ENCODE measurements at places on chromosomes 1 and 21. TPM values are rescaled to one million over a fixed set of nuclear protein-coding genes. Genes with fewer than 3 reads are reported as not detected.

DNA sequence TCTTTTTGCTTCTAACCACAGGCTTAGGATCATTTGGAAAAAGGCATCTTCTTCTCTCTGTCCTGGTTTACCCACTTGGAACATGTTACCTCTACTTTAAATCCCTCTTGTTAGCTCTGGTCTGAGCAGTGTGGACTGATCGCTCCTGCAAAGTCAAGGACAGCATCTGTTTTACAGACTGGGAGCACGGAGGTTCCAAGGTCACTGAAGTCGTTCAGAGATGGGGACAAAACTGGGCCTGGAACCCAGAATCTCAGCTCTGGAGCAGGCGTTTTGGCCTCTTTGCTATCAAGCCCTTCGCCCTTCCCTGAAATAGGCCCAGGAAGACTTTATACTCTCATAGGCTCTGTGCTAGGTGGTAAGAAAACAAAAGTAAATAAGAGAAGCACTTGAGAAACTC, 11.3 kb upstream of the MUTYH start:
- peaks cover 24% of the 10 kb centered on the region for H3K4me1 ChIP-seq
- H3K4me3 ChIP-seq, result no peak overlapping the region
- no peaks in the 10 kb centered on the region for H3K36me3 ChIP-seq
- no peak overlapping the region for H3K27ac ChIP-seq
- H3K27me3 ChIP-seq, result no peaks in the 10 kb centered on the region

GRCh38 chr1:3491291-3492246, 37.1 kb downstream of the ARHGEF16 start:
- H3K4me1 ChIP-seq, result peaks cover 8% of the 10 kb centered on the region
- H3K27me3 ChIP-seq, result peaks cover 9% of the 10 kb centered on the region
- no peak overlapping the region for H3K4me3 ChIP-seq
- H3K36me3 ChIP-seq, result no peaks in the 10 kb centered on the region

DNA sequence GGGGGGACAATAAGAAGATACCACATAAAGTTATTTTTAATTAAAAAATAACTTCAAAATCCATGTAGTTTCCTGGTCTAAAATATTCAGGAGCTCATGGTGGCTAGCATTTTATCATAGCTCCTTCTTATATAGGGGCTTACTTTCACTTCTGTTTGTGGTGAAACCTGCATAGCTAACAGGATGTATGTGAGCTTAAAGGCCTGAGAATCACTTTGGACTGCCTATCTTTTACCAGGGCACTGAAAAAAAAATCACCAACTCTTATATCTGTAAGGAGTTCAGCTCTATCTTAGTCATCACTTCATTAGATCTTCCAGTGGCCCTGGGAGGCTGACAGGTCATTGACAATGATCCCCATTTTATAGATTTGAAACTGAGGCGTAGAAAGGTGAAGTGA, 21.3 kb downstream of the UROD start:
- no peaks in the 10 kb centered on the region for H3K36me3 ChIP-seq
- no peaks in the 10 kb centered on the region for H3K4me1 ChIP-seq
- no peaks in the 10 kb centered on the region for H3K27me3 ChIP-seq
- H3K27ac ChIP-seq, result no peak overlapping the region

Gene FAM78B
- polyA plus RNA-seq, result 0.87 TPM

Gene CELA3B
- polyA plus RNA-seq, result 6.9 TPM

DNA sequence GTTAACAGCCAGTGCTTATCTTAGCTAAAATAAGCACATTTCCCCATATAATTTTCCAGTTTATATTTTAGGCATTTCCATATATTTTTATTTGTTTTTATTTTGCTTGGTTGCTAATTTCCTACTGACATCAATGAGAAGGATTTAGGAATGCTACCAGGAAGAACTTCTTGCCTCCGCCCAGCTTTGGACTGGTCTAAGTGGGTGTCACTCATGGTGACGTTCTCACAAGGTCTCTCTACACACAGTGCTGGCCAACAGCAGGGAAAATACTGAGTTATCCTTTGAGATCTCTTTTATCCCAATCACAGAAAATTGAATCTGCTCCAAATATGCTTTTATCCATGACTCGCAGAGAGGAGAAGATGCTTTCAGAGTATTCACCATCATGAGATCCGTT, 13.2 kb downstream of the MX1 start:
- no peak for DNase-seq
- no peaks in the 10 kb centered on the region for H3K4me1 ChIP-seq
- no peak overlapping the region for H3K27ac ChIP-seq
- H3K27me3 ChIP-seq, result no peaks in the 10 kb centered on the region
- no peak overlapping the region for H3K4me3 ChIP-seq

- H3K4me3 ChIP-seq, result no peak overlapping the region
- DNase-seq, result no peak
- peaks cover 47% of the 10 kb centered on the region for H3K36me3 ChIP-seq
- H3K27ac ChIP-seq, result no peak overlapping the region
Measured at GRCh38 chr1:51439053-51439452, 80.0 kb downstream of the EPS15 start.

Gene NTMT2
- polyA plus RNA-seq, result not detected

Gene ACTL8
- not detected for polyA plus RNA-seq

GRCh38 chr1:180610556-180611015, 21.2 kb upstream of the XPR1 start:
- no peak overlapping the region for H3K27ac ChIP-seq
- no peaks in the 10 kb centered on the region for H3K4me1 ChIP-seq

DNA sequence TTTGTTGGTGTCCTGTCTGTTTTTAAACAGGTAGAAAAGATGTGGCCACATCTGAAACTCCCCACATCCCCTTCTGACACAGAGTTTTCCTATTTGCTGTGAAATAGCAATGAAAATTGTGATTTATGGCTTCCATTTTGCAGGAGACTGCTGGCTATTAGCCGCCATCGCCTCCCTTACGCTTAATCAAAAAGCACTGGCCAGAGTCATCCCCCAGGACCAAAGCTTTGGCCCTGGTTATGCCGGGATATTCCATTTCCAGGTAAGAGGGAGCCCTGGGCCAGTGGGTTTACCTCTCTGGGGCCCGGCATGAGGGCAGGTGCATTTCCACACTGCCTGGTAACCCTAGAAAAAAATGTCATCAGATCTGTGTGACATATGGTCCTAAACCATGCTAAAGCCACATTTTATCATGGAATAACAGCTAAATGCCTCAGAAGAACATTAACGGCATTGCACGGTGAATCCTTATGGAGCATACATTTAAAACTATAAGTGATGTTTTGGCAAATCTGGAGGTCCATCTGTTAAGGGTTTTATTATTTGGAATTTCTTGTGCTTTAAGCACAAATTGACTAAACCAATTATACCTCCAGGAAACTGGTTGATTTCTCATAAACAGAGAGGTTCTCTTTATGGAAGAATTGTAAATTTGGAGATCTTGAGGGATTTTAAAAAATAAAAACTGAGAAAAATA, 12.3 kb downstream of the CAPN9 start:
- H3K4me3 ChIP-seq, result no peak overlapping the region
- no peaks in the 10 kb centered on the region for H3K27me3 ChIP-seq
- DNase-seq, result no peak
- no peaks in the 10 kb centered on the region for H3K4me1 ChIP-seq
- no peak overlapping the region for H3K27ac ChIP-seq
- H3K36me3 ChIP-seq, result no peaks in the 10 kb centered on the region

- H3K4me1 ChIP-seq, result no peaks in the 10 kb centered on the region
- no peak for DNase-seq
- H3K4me3 ChIP-seq, result no peak overlapping the region
- no peaks in the 10 kb centered on the region for H3K36me3 ChIP-seq
- H3K27me3 ChIP-seq, result no peaks in the 10 kb centered on the region
- no peak overlapping the region for H3K27ac ChIP-seq
Measured at GRCh38 chr1:166813508-166814223, 25.6 kb upstream of the POGK start.

- no peak for DNase-seq
- H3K36me3 ChIP-seq, result no peaks in the 10 kb centered on the region
- no peak overlapping the region for H3K27ac ChIP-seq
Measured at GRCh38 chr1:185990565-185990964, 256.4 kb downstream of the HMCN1 start.

All from sigmoid colon (tissue), 7 donors.